Activated CD8-positive, alpha-beta memory T cell treated with anti-CD3 and anti-CD28 coated beads for 1 hour (primary cell): ENCODE measurements at places on chromosomes 3 and 15.

- DNase-seq = no peak
These were observed 33.9 kb upstream of the GPR160 start for GRCh38 chr3:170003881-170004356.

DNA sequence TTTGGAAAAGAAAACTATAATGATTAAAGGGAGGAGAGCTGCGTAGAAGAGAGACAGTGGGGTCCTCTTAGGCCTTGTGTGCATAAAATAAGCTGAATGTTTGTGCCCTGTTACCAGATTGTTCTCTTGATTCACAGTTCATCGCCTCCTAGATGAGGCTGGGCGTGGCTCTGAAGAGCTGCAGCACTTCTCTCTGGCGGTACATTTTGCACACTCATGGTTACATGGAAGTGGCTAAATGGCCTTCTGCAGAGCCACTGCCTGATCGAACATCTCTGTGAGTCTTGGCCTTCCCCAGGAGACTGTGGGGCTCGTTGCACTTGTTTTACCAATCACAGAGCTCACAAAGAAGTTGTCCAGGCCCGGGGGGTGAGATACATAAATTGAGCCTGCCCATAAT is 208.8 kb downstream of the GABRG3 start:
- no peak for DNase-seq

GRCh38 chr3:186308549-186308948 is 53.5 kb downstream of the DGKG start:
- DNase-seq = no peak

DNA sequence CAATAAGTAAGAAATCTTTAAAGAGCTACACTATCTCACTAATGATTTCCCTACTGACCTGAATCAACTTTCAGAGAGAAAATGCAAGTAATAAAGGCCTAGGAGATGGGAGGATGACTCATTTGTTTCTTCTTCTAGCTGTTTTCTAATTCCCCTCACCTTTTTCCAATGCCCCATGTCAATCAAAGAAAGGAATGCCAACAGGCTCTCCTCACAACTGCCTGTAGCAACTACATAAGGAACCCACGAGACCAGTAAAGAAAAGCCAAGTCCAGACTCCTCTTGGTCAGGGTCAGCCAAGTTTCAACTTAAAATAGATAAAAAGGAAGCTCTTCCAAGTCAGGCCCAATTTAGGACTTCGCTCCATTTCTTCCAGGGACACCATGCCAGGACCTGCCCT is 201.9 kb downstream of the TNIK start:
- no peak for DNase-seq

- no peak for DNase-seq
These were observed 26.1 kb downstream of the ITGB5 start for GRCh38 chr3:124861041-124861440.

GRCh38 chr3:52136513-52136912 is 17.7 kb downstream of the POC1A start:
- no peak for DNase-seq

DNA sequence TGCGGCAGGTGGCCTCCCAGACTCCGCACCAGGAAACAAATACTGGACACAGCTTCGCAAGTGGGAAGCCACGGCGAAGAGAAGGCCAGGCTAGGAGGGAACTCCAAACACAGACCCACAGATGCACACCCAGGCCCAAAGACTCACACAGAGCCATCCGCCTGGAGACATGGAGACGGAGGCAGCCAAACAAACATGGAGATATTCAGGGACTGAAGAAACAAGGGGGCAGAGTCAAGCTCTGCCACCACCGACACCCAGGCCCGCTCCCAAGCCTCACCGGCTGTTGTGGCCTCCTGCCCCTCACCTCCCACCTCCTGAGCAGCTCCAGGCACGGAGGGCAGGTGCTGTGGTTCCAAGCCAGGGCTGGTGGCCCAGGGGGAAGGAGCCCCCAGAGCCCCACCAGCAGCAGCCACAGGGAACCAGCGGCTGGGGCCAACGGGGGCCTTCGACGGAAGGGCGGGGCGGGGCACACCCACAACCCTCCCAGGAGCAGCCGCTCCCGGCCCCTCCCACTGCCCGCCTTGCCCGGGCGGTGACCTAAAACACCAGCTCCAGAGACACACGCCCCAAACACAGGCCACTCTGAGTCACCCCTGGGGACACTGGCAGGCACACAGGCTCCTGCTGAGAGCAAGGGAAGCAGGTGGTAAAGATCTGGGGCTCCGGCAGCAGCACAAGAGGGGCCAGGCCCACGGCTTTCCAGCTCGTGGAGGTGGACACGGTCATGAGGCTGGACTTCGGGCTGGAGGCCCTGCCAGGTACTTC is 31.9 kb downstream of the TNK2 start:
- DNase-seq = no peak

- no peak for DNase-seq
These were observed 263.4 kb downstream of the MCTP2 start for GRCh38 chr15:94494732-94495131.

DNA sequence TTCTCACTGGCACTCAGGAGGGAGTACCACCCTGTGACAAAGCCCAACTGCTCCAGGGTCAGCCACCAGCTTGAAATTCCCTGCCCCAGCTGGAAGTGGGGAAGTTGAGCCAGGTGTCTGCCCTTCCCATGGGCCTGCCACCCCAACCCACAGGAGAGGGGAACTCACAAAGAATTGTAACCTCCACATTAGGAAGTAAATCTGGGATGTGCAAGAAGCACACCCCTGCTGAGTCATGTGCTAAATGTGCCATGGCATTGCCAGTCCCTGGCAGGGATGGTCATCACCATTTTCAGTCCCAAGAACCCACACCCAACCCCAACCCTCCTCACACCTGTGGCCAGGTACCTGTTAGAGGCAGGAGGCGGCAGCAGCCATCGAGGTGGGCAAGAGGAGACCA is 165.2 kb upstream of the THBS1 start:
- DNase-seq = no peak

- DNase-seq = no peak
These were observed 17.9 kb downstream of the DNAH1 start for GRCh38 chr3:52333869-52334557.

DNA sequence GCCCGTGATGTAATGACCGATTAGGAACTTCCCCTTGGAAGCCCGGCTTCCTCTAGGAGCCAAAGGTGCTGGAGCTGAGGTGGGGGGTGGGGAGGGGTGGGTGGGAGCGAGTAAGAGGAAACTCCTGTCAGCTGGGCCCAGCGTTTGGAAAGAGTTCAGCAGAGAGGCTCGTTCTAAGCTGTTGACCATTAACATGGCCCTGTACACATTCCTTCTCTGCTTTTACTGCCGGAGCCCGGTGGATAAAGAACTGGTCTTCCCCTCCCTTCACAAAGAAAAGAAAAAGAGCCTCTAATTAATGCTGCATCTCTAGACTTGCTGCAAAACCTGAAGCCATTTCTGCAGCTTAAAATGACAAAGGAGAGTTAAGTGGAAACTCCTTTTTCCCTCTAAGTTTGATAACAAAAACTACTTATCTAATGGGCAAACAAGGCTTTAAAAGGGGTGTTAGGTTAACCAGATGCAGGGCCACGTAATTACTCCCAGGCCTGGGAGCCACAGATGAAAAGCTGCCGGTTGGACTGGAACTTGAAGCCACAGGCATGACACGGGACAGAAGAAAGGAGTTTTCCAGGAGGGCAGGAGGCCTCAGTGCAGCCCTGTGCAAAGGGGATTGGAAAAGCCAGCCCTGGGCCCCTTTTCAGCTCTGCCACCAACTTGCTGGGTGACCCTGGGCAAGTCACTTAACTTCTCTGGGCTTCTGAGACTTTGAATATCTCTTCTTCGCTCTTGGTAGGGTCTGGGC is 71.3 kb downstream of the SMAD6 start:
- DNase-seq = no peak

- no peak for DNase-seq
These were observed 27.6 kb upstream of the FAM3D start for GRCh38 chr3:58693940-58694850.

GRCh38 chr3:5122741-5123706 is 932 bp downstream of the ARL8B start:
- DNase-seq = no peak

GRCh38 chr3:142065932-142066331 is 83.4 kb downstream of the TFDP2 start:
- DNase-seq = no peak

DNA sequence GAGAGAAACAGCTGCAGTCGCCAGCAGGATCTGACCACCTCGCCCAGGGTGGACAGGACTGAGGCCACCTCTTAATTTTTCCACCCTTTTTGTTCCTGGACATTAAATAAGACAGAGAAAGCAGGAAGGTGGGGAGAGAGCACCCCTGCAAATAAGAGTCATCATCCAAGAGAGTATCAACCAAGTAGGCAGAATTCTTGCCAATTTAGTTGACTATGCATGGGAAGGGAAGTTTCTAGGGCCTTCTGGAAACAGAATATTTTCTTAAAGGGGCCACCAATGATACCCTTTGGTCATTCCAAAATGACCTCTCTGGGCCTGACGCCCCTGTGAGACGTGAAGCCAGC is 136.2 kb downstream of the TJP1 start:
- no peak for DNase-seq

- DNase-seq = no peak
These were observed 958 bp downstream of the GLDN start for GRCh38 chr15:51342227-51342999.

DNA sequence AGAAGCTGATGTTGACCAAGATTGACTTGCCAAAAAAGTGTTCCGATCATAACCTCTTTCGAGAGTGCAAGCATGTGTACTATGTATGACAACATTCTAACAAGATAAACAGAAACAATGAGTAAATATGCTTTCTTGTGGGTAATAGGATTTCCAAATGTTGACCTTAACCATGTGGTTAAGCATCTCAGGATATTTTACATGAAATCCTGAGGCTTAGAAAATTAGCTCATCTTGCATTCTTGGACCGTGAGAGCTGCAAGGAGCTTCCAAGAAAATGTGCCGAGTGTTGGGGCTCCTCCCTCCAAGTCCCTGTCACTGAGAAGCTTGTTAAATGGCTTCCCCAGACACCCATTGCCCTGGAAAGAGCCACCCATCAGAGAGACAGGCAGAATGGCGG is 50.1 kb downstream of the C3orf20 start:
- DNase-seq = no peak

DNA sequence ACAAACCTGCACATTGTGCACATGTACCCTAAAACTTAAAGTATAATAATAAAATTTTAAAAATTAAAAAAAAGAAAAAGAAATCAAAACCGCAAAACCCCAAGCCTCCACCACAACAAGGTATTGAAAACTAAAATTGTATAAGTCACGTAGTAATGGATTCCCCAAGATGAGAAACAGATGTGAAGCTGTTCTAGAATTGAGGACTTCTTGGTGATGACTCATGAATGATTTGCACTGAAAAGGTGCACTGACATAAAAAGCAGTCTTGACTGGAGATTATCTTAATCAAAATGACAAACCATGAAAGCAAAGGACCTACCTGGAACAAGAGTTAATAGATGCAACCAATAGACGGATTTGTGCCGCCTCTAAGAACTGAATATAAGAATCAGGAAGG is 225.8 kb downstream of the MYRIP start:
- no peak for DNase-seq

DNA sequence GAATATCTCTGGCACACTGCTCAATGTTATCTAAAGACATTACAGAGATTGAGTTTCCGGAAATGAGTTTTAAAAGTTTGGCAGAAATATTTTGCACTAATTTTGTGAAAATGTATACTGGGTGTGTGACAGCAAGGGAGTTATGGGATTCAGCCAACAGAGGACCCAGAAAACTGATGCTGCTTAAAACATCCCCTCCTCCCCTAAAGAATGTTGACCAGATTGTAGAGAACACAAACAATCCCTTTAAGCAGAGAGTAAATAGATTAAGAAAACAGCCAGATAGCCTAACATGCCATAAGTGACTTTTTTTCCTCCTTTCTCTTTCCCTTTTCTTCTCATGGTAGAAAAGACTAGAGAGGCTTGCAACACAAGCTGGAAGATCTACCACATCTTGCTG is 928.0 kb upstream of the ALCAM start:
- no peak for DNase-seq

DNA sequence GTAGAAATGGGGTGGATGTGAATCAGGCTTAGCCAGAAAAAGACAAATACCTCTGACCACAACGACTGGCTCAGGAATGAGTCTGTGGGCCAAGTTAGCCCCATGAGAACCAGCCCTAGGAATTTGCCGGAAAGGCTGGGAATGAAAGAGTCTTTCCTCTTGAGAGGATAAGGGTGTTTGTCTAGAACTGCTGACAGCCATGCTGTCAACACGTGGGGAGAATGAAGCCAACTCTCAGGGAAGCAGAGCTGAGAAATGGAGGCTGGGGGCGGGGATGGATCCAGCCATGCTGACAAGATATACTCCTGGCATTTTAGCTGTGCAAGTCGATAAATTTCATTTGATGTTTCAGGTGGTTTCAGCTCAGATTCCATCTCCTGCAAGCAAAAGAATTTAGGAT is 10.6 kb upstream of the SLC6A1 start:
- DNase-seq = no peak

DNA sequence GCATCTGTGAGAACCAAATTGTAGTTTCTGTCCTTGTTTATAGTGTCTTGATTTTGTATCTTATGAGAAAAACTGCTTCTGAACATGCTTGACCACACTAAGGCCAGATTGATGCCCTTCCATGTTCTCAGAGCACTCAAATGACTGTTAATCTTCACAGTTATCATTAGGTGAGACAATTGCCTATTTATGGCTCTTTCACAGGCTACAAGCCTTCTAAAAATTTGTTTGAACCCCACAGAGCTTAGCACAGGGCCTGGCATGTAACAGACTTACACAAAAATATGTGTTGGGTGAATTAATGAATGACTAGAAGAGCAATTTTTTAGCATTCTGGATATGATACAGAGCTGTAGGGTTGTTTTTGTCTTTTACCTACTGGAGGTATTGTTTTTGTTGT is 43.1 kb downstream of the BTLA start:
- no peak for DNase-seq

DNA sequence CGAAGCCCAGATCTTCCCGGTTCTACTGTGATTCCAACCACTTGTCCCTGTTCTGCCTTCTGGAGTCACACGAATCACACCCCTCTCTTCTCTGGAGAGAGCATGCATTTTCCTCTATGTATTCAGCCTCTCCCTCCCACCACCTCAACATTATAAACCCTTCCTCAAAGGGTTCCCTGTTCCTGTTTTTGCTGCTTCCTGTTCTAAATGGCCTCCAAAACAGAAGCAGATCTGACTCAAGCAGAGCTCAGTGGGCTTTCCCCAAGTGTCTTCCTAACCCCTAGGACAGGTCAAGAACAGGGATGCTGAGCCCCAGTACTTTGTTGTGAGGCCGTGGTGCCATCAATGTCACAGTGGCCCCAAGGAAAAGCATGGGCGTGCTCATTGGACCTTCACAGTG is 75.7 kb upstream of the ARNT2 start:
- no peak for DNase-seq
